Neuronal stem cell (in vitro differentiated cells): ENCODE measurements at places on chromosomes 2 and 18.

- no peak for DNase-seq
Observed at GRCh38 chr2:191739194-191739593, 61.3 kb downstream of the NABP1 start.

DNA sequence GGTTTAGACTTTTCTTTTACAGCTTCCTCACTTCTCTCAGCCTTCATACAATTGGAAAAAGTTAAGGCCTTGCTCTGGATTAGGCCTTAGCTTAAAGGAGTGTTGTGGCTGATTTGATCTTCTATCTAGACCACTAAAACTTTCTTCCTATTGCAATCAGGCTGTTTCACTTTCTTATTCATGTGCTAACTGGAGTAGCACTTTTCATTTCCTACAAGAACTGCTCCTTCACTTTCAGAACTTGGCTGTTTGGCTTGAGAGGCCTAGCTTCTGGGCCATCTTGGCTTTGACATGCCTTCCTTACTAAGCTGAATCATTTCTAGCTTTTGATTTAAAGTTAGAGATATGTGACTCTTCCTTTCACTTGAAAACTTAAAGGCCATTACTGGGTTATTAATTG, 114.3 kb downstream of the ARHGEF4 start:
- no peak for DNase-seq

- DNase-seq: no peak
Observed at GRCh38 chr2:145415151-145415550, 895.2 kb upstream of the ZEB2 start.

DNA sequence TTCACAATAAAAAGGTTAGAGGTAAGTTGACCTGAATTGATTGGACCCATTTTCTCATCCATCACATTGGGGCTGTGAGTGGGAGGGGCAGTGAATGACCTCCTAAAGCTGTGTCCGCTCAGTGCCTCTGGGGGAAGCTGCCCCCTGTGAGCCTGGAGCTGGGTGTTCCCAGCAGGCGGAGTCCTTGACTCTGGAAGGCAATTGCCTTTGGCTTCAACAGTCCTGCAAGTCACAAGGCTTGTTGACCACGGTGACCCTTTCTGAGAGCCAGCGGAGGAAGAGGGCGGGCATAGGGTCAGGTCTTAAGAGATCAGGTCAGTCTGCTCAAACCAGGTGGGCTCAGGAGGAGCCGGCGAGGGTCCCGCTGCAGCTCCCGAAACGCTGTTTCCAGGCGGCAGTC, 1.1 kb upstream of the CIDEA start:
- no peak for DNase-seq

DNA sequence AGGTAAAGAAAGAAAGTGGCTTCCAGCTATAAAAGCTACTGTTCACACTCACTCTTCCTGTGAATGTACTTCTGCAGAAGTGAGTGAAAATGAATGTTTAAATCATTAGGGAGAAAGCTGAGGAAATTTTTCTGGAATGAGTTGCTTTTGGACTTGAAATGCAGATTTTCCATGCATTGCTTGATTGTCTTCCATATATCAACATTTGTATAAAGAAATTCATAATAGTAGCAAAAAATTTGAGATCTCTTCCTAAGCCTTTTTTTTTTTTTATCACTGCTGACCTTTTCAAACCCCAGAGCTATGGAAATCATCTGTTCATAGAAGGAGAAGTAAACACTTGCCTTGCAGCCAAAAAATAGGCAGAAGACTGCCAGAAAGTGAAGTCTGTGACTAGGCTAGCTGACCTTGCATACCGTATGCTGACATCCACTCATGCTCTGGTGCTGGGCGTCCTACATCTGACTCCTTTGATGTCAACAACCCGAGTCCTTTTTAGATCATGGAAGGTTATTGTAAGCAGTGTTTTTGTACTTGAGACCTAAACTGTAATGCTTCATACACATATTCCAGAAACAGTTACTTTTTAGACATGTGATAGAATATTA, 154.5 kb upstream of the RASGRP3 start:
- no peak for DNase-seq

- DNase-seq: no peak
Observed at GRCh38 chr18:42094875-42095274, 139.8 kb downstream of the PIK3C3 start.

DNA sequence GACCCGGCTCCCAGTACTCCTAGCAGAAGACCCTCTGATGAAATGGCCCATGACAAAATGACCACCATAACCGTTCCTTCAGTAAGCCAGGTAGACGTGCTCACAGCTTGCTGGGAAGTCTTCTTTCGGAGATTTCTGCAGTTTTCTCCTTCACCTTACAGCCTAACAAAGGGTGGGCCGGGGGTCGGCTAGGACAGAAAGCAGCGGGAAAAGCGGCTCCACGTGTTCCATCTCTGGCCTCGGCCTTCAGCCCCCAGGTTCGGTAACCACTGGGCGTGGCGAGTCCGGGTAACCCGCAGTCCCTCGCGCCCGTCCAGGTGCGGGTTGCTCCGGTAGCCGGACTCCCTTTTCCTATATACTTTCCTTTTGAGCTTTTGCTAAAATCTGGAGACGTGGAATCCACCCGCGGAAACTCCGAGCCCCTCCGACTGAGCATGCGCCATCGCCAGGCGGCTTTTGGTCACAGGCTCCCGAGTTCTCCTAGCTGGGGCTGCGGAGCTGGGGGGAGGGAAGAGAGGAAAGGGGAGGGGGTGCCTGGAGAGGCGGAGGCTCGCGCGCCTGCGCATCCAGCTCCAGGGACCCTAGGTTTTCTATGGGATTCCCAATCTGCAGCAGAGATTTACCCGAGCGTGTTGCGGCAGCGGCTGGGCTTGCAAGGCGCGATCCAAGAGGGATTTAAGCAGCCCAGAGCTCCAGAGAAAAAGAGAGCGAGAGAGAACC, at the start of gene VSNL1:
VSNL1 (plus strand) TSS at position 604 of the 720 bp plus-strand sequence. CDS start 51,379 bp downstream, outside the sequence.
- peak; percentile 93 for DNase-seq

GRCh38 chr2:187058198-187058597, 209.2 kb upstream of the ZSWIM2 start:
- DNase-seq: no peak

- DNase-seq: no peak
Observed at GRCh38 chr2:190382851-190383250, 25.3 kb upstream of the MFSD6 start.
